ENCODE measurements at places on chromosomes 6 and 20.
A peak's percentile ranks its signal among the peaks of the same experiment; 100 is the strongest.

DNA sequence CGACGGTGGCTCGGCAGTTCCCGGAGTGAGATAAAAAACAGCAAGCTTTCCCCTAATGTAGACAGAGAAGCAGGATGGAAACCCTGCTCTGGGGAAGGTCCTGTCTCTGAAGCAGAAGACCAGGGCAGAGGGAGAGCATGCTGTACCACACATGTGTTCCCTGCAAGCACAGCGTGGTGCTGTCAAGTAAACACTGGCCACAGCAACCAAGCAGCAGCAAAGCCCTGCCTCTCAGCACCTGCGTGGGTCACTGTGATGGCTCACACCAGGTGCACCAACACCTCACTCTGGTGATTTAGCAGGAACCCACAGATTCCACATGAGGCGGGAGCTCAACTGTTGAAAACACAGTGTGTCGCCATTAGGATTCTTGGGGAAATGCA, 65.2 kb upstream of the TXNDC5 start:
- peak; percentile 18 for DNase-seq

GRCh38 chr6:124557873-124558272, 404.4 kb upstream of the RNF217 start:
- DNase-seq = no peak

DNA sequence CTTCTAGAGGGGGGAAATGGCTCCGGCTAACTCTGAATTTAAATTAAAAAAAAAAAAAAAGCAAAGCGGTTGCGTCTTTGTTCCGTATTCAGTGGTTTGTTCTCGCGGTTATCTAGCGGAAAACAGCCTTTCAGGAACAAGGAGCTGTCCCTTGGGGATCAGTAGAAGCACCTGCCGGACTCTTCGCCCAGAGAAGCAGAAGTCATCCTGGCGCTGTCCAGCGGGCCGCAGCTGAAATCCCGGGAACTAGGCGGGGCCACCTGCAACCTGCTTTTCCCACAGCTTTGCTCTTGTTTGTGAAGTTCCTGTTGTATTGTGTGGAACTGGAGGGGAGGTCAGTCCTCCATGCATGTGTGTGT, 43.9 kb upstream of the GJE1 start:
- no peak for DNase-seq

DNA sequence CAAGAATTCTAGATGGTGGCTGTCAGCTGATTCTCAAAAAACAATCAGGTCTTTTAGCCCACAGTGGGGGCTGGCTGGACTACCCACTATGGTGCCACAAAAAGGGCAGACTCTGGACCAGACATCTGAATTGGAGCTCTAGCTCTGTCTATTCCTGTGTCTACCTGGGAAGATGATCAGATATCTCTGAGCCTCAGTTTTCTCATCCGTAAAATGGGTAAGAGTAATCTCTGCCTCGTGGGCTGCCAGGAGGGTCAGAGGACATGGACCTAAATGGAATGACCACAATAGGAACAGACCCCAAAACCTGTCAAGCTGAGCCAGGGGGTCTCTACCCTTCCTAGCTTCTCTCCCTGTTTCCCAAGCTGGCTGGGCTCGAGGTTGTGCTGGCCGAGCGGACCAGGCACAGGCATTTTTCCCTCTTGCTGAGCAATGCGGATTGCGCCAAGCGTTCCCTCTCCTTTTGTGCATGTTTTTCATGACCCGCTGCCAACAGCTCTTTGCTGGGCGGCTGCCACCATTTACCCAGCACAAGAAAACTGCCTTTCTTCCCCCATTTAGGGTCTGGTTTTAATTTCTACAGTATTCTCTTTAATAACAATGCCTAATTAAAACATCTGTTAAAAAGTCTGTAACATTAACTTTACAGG, 74.7 kb upstream of the MAFB start:
- peak; percentile 28 for DNase-seq

GRCh38 chr6:129872586-129872985, 11.5 kb upstream of the TMEM244 start:
- no peak for DNase-seq

DNA sequence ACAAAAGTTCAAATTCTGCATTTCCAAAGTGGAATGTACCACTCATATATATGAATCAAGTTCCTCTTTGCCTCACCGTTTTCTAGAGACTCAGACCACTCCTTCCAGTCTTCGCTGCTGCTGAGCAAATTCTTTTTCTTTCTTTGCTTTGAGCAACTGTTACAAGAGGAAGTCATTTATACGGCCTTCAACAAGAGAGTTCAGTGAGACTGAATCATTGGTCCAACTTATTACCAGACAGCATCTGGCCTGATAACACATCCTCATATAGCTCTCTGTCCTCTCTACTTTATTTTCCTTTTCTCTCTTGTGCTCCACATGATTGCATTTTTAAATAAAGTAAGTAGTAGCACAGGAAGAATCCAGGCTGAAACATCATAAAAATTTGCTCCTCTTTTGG, 652.7 kb downstream of the PHF3 start:
- no peak for DNase-seq

DNA sequence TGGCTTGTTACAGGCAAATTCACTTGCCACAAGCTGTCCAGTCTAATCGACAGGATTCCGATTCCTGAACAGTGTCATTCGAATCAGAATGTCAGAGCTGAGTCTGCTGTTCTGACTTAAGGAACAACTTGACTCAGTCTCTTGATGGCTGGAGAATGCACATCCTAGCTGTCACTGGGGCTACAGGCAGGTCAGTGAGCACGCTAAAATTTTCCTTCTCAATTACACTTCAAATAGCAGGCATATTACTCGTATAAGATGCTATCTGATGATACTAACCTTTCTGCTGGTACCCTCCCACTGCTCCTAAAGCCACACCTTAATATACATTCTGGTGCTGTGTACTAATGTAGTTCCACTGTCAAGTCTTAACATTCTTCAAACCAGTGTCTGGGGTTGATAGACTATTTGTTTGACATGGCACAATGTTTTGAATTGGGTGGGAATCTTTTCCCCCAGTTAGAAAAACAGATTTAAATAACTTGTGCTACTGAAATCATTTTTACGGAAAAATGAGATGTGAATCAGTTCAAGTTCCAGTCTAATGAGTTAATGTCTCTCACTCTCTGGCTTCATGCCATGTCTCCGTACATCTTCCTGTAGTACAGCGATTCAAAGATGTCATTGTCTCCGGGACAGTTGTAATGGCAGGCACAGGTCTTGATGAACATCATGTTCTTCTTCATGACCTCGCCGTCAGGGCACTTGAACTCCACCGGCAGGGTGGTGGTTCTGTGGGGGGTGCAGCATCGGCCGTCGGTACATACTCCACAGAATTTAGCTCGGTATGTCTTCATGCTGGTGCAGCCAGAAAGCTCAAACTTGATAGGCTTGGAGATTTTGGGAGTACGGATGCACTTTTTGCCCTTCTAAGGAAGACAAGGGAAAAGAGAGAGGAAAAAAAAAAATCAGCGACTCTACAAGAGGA, 2.2 kb downstream of the CCN2 start:
- no peak for DNase-seq

DNA sequence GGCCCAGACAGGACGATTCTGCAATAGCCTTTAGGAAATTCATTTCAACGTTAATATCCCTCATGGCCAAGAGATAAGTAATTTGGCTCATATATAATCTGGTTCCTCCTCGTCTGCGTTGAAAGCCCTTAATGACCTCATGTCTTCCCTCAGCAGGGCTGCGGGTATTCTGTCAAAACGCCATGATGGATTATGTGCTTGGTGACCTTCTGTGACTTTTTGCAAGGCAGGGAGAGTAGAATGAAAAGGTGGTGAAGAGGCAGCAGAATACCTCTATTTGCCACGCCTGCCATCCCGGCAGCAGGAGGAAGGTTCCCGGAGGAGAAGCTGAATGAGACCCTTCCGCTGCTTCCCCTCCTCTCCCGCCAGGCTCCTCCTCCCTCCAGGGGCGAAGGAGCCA, 41.1 kb upstream of the SPACA1 start:
- DNase-seq = no peak

DNA sequence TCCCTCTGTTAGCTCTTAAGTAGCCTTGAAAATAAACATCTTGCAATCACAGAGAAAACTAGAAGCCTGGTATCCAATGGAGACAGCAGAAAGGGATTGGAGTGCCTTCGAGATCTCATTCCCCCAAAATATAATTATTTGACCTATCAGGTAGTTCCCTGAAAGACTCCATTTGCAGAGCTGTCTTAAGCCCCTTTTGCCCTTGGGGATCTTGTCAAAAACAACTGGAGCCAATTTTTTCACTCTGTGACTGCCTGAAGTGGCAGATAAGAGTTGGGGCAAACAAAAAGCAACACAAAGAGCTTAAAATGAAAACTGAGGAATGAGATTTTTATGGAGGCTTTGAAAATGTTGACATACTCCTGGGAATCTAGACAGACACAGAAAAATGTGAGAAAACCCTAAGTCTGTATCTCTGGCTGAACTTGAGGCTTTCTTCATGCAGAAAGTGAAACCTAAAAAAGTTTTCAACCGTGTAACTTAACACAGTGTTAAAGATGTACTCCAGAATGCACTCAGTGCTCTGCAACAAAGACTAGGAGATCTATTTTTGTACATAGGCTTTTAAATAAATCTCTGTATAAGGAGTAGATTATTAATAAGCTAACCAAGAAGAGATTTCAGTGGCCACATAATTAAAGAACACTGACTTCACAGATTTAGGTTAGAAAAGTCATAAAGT, 971.1 kb upstream of the MAN1A1 start:
- no peak for DNase-seq

DNA sequence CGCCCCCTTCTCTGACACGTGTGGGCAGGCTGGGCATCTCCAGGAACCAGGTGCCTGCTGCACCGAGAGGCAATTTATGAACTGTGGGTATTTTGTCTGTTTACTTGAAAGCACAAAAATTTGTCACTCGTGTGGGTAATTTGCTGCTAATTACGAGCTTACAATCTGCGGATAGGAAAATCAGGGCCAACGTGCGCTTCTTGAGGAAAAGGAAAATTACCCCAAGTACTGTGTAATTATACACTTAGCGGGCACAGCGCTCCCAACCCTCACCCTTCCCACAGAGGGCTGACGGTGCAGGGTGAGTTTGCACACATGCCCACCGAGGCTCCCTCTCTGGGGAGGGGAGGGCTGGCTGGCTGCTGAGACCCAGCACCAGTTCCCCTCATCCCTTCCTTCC, 25.3 kb upstream of the MDGA1 start:
- DNase-seq = no peak

DNA sequence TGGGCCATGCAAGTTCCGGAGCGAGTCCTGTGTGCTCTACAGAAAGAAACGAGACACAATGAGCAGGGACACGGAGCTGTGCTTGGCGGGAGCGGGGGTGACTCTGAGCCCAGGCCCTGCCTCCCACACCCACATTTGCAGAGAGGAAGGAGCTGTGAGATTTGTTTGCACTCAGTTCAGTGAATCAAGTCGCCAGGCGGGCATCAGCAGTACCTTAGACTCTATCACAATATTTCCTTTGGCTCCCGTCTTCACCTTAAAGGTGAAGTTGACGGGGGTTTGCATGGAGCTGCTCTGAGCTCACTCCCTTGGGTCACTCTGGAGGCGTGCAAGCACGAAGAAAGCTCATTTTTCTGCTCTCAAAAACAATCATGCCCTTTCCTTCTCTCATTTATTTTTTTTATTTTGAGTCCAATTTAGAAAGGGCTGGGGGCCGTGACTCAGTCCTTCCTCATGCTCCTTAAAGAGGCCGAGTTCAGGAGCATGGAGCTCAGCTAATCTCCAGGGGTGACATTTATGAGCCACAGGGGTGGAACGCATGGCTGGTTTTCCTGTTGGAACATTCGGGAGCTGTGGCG, 188.2 kb downstream of the NFATC2 start:
- DNase-seq = no peak

DNA sequence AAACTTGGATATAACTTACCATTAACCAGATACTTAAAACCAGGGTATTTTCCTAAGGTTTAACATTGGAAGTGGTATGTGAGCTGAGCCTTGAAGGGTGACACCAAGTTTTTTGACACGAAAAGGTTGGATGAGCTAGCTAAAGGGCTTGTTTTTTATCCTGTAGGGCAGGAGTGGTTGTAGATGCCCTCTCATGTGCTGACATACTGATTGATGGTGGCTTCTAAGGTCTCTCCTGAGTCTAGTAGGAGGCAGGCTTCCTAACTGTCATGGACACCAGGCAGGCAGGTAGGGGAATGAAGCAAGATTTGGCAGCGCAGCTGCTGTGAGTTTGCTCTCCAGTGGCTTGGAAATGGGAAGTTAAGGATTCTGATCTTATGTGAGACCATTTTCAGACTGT, 66.1 kb downstream of the FOXO3 start:
- DNase-seq = no peak

DNA sequence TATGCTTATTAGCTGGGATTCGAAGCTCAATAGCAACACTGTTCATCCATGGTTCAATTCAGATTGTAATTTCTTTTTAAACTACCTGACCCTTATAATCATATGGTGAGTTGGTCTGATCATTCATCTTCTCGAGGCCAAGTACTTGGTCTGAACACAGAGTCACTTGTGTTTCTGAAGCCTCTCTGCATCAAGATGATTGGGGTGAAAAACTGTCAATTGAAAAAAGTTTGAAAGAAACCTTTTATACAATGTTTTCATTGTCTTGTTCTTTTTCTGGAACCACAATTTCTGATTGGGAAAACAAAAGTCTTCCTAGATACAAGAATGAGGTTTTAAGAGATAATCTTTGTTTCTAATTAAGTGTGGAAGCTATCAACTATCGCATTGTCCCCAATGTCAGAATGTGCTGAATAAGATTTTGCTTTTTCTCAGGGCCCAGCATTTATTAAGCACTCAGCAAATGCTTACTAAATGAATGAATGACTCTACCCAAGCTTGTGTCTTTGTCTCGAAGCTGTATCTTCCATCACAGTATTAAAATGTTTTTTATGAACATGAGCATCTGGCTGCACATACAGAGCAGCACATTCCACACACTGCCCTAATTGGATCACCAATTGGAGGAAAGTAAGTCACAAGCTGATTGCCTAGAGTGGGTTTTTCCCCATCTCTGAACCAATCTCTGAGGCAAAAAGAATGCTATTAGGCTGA, 45.0 kb upstream of the MOXD1 start:
- DNase-seq = no peak

GRCh38 chr20:45913116-45913515, 1.2 kb upstream of the PLTP start:
- no peak for DNase-seq

DNA sequence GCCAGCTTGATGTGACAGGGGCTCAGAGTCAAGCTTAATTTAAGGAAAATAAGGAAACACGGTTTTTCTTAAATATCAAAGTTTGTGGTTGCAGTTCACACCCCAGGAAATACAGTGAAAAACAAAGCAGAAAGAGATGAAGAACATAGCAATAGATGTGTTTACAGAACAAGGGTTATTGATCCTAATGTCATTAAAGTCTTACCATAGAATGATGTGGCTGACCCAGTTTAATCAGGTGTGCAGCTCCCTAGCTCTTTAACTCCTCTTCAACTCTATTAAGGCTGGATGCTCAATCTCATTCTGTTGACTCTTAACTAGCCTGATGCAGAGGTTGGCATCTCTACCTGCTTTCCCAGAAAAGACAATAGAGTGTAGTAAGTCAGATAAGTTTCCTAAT, 7.5 kb upstream of the GTF3C6 start:
- no peak for DNase-seq

DNA sequence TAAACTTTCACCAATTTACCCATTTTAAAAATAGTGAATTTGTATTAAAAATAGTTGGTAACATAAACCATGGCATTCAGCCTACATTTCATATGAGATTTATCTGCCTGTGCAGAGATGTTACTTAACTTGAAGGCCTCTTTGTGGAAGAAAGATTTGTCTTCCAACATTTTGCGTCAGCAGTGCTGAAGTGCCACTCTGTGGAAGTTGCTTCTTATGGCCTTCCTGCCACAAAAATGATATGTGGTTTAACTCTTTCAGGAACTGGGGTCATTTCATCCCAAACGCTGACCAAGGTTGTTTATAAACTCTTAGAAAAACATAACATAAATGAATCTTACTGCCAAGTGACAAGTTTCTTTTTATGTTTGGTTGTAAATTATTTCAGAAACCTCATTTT, 246.8 kb downstream of the ARID1B start:
- no peak for DNase-seq
